ENCODE measurements at places on chromosomes 12 and 14.

DNA sequence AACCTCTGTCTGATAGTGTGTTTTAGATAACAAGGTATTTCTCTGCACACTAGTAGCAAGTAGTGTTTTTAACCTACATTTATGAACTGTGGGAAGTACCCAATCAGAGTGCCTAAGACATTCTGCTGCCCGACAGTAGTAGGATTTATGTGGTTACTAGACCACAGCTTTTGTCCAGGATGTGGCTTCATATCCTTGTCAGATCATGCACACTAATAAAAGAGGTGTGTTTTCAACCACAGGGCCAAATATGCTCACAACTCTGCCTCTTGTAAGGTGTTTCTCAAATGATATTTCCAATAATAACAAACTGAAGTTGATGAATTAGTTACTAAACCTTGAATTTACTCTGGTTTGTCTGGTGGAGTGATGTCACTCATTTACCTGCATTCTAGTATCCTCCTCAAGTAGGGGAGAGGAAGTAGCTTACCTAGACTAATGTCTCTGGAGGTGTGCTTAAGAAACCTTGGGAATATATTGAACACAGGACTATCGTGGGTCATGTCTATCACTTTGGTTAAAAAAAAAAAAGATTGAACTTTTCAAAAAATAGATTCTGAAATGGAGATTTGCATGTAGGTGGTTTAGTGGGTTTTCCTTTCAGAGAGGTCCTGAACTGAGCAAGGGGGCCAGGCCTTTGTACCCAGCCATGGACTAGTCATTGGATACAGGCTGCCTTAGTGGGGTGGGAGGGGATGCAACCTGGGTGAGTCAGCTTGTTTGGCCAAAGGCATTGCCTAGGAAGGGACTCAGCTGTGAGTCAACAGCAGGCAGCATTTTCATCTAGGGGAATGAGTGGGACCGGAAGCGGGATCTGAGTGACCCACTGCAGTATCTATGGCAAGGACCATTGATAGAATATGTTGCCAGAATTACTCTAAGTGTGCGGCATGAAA is 14.1 kb downstream of the FBXW8 start:
- DNase-seq = no peak

DNA sequence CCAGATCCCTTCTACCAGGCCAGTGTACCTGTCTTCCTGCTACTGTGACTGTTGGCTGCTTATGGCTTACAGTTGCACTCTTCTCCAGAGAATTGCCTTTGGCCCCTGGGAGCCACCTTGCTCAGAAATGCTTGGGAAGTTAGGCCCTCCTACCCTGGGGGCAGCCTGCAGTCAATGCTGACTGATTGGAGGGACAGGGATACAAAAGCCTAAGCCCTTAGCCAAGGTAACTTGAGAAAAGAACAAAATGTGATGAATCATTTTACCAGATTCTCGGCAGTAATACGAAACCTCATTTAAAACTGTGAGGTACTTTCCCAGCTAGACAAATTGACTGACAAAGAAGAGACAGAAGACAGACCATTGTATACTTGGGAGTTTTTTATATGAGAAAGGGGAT is 47.3 kb downstream of the PTCSC3 start:
- no peak for DNase-seq

DNA sequence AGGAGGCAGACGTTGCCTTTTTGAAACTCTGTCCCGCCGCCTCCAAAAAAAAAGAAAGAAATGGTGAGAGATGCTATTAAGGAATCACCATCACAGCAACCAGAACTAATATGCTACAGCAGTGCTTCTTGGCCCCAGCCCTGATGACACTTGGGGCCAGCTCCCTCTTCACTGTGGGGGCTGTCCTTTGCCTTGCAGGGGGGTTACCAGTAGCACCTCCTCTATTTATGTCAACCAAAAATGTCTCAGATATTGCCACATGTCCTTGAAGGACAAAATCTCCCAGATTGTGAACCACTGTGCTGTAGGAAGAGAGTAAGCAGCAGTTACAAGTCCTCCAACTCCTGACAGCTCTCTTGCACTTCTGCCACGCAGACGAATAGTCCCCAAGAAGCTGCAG is 76.4 kb downstream of the LRRC74A start:
- DNase-seq = no peak

GRCh38 chr12:90151491-90152015 is 442.9 kb upstream of the ATP2B1 start:
- no peak for DNase-seq

- DNase-seq = no peak
These were observed 27.6 kb downstream of the EML1 start for GRCh38 chr14:99820702-99821331.

- DNase-seq = no peak
These were observed 184.9 kb downstream of the ITPR2 start for GRCh38 chr12:26648066-26648465.

DNA sequence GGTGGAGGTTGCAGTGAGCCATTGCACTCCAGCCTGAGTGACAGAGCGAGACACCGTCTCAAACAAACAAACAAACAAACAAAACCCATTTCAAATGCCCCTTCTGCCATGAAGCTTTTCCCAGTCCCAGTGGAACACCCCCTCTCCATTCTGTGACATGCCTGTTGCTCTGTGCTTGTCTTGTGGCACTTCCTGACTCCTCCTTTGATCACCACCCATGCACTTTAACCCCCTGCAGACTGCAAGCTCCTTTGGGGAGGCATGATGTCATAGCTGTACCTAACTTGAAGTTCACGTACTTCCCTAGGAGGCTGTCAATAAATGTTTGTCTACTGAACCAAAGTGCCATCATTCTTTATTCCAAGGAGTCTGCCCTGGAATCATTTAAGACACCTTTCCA is 64.7 kb downstream of the TMCC3 start:
- no peak for DNase-seq

GRCh38 chr14:74956280-74957072 is 1.1 kb upstream of the PGF start:
- no peak for DNase-seq

DNA sequence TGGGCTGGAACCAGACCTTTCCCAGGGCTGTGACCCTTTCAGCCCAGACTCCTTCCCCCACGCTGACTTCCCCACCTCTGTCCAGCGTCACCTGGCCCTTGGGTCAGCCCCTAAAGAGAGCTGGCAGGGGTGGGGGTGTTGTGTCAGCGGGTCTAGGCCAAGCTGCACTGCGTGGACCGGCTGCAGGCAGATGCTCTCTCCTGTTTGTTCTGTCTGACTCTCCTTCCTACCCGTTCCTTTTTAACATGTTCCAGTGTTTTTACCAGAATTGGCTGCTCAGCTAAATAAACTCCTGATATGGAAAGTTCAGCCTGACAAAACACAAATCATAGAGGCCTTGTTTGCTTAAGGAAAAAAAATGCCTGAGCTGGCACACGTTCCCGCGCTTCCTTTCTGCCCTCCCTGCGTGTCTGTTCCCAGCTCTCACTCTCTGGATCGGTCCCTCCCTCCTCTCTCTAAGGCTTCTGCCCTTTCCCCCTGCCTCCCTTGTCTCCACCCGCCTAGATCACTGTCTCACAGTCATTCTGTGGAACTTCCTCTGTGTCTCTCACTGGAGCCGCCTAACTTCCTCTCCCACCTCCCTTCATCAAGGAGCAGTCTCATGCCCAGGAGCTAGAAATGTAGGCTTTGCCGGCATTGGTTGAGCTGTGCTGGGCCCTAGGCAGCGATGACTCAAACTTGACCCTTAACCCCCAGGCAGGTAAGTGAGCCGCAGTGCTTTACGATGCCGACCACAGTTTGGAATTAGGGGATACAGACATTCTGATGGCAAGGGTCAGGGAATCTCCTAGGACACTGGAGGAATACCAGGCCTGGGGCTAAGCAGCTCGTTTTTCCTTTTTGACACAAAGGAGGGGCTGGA is 15.5 kb upstream of the MLXIP start:
- DNase-seq = no peak

- peak; percentile 55 for DNase-seq
These were observed 39.9 kb downstream of the PRPF40B start for GRCh38 chr12:49662998-49663843.

GRCh38 chr14:52661314-52661713 is 34.0 kb downstream of the ERO1A start:
- no peak for DNase-seq
